Right kidney (tissue), 9 donors: ENCODE measurements at places on chromosomes 4 and X.

- no peak for DNase-seq
Measured at GRCh38 chr4:27908356-27908755, 1047.7 kb downstream of the STIM2 start.

GRCh38 chr4:79907001-79907400 lies 166.0 kb downstream of the ANTXR2 start:
- no peak for DNase-seq

- DNase-seq = peak; percentile 22
Measured at GRCh38 chrX:130330706-130331105, 9.0 kb upstream of the SLC25A14 start.

GRCh38 chr4:97662133-97662532 lies 481.1 kb downstream of the STPG2 start:
- DNase-seq = no peak

GRCh38 chr4:38691251-38692008 lies 27.4 kb downstream of the KLF3 start:
- DNase-seq = no peak

- DNase-seq = no peak
Measured at GRCh38 chr4:38749336-38749735, 33.5 kb downstream of the TLR10 start.

- DNase-seq = no peak
Measured at GRCh38 chr4:1112821-1113182, 562 bp downstream of the RNF212 start.

- no peak for DNase-seq
Measured at GRCh38 chr4:47451657-47452056, 11.8 kb downstream of the COMMD8 start.

DNA sequence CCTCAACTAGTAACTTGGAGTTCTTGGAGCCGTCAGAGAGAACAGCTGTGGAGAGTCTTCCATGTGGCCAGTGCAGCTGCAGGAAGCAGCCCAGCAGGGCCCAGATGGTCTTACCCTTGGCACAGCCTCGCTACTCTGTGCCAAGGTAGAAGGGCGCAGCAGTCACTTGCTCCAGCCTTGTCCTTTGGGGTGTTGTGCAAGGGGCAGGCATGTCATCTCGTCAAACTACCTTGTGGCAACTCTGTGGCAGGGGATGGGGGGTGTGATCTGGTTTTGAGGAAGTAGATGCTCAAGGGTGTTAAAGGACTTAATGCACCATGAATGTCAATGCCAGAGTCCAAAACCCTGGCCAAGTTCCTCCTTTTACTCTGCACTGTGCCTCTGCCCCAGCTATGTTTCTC lies 34.2 kb upstream of the TBC1D14 start:
- no peak for DNase-seq

- no peak for DNase-seq
Measured at GRCh38 chrX:20412871-20413486, 146.3 kb upstream of the RPS6KA3 start.

- no peak for DNase-seq
Measured at GRCh38 chrX:38882894-38883626, 81.8 kb downstream of the MID1IP1 start.

- no peak for DNase-seq
Measured at GRCh38 chrX:17470136-17470535, 95.1 kb downstream of the NHS start.

GRCh38 chr4:185196437-185196836 lies 7.4 kb downstream of the CFAP97 start:
- DNase-seq = no peak

DNA sequence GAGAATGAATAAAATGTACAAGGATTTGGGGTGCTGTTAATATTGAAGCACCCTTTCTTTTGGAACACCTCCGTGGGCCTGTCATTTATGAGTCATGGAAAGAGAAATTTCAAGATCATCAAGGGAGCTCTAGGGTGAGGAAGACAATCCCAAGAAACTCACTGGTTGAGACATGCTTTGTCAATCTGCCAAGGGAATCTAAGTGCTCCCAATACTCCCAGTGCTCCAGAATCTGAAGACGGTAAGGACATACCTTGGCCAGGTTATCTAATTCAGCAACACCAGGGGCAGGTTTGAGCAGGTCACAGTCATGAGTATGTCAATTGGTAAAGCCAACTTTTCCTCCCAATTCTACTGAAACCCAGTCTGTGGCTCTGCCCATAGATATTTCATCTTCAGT lies 556.4 kb upstream of the CPEB2 start:
- no peak for DNase-seq

- DNase-seq = no peak
Measured at GRCh38 chr4:36323816-36324419, 42.5 kb downstream of the DTHD1 start.

DNA sequence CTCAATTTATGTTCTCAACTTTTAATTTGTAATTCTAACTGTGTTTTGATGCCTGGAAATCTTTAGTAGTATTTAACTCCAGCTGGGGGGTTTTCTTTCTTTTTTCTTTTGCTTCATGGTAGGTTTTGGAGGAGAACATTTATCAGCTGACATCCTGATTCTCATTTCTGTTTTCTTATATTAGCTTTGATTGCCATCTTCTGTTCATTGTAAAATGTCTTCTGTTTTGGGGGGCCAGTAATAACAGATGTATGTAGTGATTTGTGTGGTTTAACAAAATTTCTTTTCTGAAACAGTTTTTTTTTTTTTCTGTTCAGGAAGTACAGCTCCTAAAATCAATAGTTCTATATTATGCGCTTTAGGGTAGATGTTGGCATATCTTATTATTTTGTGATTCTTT lies 182.2 kb downstream of the GABRB1 start:
- DNase-seq = no peak

DNA sequence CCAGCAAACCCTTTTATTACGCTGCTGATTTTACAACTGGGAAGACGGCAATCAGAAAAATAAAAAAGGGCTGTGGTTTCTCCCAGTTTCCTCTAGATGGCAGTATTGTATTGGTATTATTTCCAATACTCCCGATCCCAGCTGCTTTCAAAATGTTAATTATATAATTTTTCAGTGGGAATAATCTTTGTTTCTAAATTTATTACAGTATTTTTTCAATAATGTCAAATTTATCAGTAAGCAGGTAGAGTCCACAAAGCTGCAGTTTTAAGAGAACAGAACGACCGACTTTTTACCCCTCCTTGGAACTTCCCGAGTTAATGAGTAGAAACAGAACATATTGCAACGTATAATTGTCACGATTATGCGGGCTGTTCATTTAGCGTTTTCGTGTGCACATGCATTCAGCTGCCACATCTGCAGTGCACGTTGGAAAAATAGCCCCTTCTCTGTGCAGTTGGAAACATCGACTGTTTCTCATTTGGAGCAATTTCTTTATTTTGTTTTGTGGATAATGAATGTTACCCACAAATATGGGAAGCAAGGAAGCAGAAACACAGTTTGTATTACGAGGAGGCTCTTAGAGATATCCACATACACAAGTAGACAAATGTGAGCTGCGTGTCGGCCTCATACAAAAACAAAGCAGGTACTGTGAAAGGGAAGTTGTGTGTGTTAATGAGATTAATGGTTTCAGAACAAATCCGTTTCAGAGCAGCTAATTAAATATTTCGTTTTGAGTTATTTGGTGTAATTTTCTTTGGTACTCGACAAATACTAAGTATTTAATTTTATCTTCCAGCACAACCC lies 188.0 kb downstream of the STIM2 start:
- peak; percentile 39 for DNase-seq

DNA sequence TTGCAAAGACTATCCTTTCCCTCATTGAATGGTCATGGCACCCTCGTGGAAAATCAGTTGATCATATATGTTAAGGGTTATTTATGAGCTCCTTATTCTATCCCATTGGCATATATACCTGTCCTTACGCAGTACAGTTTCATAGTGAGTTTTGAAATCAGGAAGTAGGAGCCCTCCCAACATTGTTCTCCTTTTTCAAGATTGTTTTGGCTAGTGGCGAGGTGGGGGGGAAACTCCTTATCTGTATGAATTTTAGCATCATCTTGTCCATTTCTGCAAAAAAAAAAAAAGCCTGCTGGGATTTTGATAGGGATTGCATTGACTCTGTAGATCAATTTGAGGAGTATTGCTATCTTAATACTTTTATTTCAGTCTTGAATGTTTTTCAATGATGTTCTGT lies 2.5 kb upstream of the USP9X start:
- DNase-seq = no peak

DNA sequence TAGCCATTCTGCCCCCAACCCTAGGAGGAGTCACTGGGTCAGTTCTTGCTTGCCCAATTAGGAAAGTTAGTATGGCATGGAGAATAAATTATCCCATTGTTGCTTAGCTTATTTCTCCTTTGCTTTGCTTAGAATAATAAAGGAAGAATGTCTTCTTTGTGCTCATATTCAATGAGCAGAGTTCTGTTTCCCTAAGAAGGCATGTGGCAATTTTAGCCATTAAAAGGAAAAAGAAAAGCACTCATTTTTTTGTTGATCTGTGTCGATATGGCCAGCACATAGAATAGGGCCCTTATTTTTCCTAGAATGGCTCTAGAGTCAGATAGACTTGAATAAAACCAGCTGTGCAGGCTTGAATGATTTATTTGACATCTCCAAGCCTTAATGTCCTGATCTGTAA lies 166.4 kb upstream of the PPARGC1A start:
- DNase-seq = no peak

DNA sequence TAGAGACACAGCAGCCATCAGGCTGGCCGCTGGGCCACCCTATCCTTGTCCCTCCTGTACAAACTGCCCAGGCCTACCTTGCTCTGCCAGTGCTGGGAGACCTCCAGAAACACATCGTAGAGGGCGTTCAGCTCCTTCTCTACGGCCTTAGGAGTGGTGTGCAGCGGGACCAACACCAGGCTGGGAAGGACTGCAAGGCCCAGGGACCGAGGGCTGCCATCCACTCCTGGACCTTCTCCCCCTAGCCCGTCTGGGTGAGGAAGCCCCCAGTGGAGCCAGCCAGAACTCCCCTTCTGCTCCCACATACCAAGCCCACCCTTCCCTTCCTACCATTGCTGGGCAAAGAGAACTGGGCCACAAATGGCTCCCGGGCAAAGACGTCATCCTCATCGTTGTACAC lies 5.0 kb downstream of the RPL10 start:
- DNase-seq = no peak
